ENCODE measurements at places on chromosomes 6 and 20.

DNA sequence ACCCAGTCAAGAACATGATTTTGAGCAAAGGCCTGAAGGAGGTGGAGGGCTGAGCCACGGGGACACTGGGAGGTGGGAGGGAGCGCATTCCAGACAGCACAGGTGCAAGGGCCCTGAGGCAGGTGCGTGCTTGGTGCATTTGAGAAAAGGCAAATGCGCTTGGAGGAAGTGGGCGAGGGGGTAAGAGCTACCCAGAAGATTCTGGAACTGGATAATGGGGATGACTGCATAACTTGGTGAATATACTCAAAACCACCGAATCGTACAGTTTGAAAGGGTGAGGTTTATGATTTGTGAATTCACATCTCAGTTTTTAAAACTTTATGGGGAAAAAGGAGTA lies 9.8 kb downstream of the PREX1 start:
- DNase-seq, result no peak
- H3K36me3 ChIP-seq, result no peaks in the 10 kb centered on the region
- H3K27ac ChIP-seq, result no peak overlapping the region
- H3K4me3 ChIP-seq, result no peak overlapping the region
- H3K4me1 ChIP-seq, result peaks cover 7% of the 10 kb centered on the region
- peaks cover 37% of the 10 kb centered on the region for H3K27me3 ChIP-seq

DNA sequence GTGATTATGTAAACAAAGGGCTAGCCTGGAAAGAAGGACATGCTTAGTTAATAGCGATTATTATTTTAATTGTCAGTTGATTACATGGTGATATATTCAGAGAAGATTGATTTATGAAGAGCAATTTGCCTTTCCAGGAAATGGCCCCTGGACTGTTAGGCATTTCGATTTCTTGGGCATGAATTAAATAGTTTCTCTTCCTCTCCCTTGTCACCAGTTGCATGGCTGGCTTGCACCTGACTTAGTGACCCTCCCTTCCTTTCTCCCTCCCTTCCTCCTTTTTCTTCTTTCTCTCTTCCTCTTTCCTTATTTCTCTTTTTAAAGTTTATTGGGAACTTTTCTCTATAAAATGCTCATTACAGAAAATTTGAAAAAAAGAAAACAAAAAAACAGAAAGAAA lies 235.4 kb downstream of the CDC5L start:
- peaks cover 14% of the 10 kb centered on the region for H3K27me3 ChIP-seq
- H3K4me3 ChIP-seq, result no peak overlapping the region
- DNase-seq, result no peak
- H3K4me1 ChIP-seq, result peaks cover 5% of the 10 kb centered on the region
- H3K36me3 ChIP-seq, result no peaks in the 10 kb centered on the region

- no peak overlapping the region for H3K4me3 ChIP-seq
- H3K27ac ChIP-seq, result peak overlapping the region; percentile 71
- H3K27me3 ChIP-seq, result no peaks in the 10 kb centered on the region
- no peaks in the 10 kb centered on the region for H3K36me3 ChIP-seq
These were observed 18.4 kb upstream of the IFNGR1 start for GRCh38 chr6:137237413-137238170.

DNA sequence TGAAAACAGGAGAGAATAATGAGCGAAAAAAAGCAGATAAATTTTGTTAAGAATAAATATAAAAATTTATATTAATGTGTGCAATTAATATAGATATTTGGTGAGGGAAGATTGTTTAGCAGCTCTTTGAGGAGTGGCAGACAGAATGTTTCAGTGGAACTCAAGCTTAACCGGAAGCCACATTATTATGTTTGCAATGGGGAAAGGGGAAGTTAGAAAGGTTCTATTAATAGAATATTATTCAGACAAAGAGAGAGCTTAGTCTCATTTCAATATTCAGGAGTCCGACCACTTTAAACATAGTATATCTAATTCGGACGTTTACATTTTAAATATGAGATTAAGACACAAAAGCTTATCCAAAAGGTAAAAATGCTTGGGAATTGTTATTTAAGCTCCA lies 81.6 kb upstream of the KHDRBS2 start:
- H3K27ac ChIP-seq, result no peak overlapping the region
- DNase-seq, result no peak
- H3K4me1 ChIP-seq, result no peaks in the 10 kb centered on the region
- H3K36me3 ChIP-seq, result no peaks in the 10 kb centered on the region

DNA sequence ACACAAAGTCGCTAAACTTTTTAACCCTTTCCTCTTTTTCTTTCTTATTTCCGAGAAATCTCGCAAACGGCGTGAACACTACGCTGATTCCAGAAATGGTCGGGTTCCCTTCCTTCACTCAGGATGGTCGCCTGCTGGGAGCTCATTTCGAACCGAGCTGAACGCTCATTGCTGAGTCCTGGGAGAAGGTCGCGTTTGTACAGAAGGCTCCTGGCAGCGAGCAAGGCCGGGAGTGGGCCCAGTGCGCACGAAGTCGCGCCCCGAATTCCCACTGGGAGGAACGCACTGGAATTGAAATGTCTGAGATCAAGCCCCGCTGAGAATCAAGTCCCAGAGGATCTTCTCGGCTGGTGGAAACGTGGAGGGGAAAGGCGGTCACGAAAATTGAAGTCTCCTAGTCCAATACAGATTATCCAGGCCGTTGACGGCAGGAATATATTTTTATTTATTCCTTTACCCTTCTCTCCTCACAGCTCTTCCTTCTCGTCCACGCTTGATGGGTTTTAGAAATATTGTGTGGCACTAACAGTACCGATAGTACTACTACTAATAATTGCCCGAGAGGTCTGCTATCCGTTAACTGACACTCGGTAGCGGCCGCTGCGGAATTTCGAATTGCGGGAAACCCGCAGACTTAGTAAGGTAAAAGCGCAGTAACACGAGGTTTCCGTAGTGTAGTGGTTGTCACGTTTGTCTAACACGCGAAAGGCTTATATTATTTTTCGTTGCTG lies 207.2 kb upstream of the ZNF184 start:
- H3K27ac ChIP-seq, result no peak overlapping the region
- H3K36me3 ChIP-seq, result no peaks in the 10 kb centered on the region
- H3K4me1 ChIP-seq, result peaks cover 3% of the 10 kb centered on the region
- H3K4me3 ChIP-seq, result peak overlapping the region; percentile 61

GRCh38 chr20:24052599-24053275 lies 64.2 kb upstream of the GGTLC1 start:
- H3K27ac ChIP-seq, result no peak overlapping the region
- DNase-seq, result no peak
- no peaks in the 10 kb centered on the region for H3K4me1 ChIP-seq

GRCh38 chr20:9068233-9068801 lies 570 bp upstream of the PLCB4 start:
- no peaks in the 10 kb centered on the region for H3K27me3 ChIP-seq
- DNase-seq, result peak; percentile 50
- peak overlapping the region; percentile 96 for H3K4me3 ChIP-seq
- peak overlapping the region; percentile 98 for H3K27ac ChIP-seq
- no peaks in the 10 kb centered on the region for H3K36me3 ChIP-seq

GRCh38 chr6:3263096-3263495 lies 4.3 kb downstream of the PSMG4 start:
- H3K4me1 ChIP-seq, result peaks cover 22% of the 10 kb centered on the region
- H3K27ac ChIP-seq, result no peak overlapping the region
- no peak overlapping the region for H3K4me3 ChIP-seq
- no peaks in the 10 kb centered on the region for H3K27me3 ChIP-seq
- H3K36me3 ChIP-seq, result peaks cover 37% of the 10 kb centered on the region

- peaks cover 61% of the 10 kb centered on the region for H3K36me3 ChIP-seq
- H3K4me1 ChIP-seq, result peaks cover 24% of the 10 kb centered on the region
- H3K27me3 ChIP-seq, result no peaks in the 10 kb centered on the region
- no peak overlapping the region for H3K4me3 ChIP-seq
- DNase-seq, result peak; percentile 58
- peak overlapping the region; percentile 92 for H3K27ac ChIP-seq
These were observed 54.2 kb downstream of the TRAM2 start for GRCh38 chr6:52522655-52523054.

DNA sequence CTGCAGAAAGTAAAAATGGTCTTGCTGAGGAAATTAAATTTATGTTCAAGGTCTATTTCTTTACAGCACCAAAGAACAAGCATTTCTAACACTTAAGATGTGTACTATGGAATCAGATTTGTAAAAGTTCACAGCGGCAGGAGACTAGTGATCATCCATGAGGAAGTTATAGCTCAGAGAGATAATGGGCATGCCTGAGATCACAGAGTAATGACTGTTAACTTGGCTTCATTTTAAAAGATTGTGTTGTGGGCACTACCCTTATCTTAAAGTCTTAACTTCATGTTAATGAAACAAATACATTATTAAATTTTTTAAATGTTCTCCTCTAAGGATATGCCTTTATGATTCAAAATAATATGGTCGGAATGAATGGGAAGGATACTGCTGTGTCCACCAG lies 168.6 kb downstream of the GMPR start:
- DNase-seq, result no peak
- no peak overlapping the region for H3K27ac ChIP-seq
- H3K4me1 ChIP-seq, result peaks cover 4% of the 10 kb centered on the region

DNA sequence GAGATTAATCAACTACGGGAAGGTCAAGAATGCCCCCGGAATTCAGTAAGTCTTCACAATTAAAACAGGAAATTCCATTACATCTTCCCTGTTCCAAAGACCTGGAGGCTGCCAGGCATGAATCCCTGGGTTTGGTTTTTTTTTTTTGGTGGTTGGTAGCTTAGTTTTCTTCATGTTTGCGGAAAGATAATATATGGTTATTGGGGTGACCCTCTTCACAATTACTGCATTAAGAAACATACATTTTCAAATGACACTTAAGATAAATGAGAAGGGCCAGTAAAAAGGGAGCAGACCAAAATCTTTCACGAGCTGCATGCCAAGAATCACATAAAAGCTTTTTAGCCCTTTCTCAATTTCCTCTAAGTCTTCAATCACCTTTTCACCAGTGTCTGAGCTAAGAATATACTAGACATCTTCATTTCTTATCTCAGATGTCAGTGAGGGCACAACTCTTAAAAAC lies 64.0 kb downstream of the KIF13A start:
- H3K36me3 ChIP-seq, result peaks cover 6% of the 10 kb centered on the region
- no peak overlapping the region for H3K4me3 ChIP-seq
- peaks cover 5% of the 10 kb centered on the region for H3K4me1 ChIP-seq

- peaks cover 71% of the 10 kb centered on the region for H3K27me3 ChIP-seq
- no peaks in the 10 kb centered on the region for H3K36me3 ChIP-seq
- no peak overlapping the region for H3K27ac ChIP-seq
- H3K4me3 ChIP-seq, result peak overlapping the region; percentile 48
- no peak for DNase-seq
These were observed 709 bp downstream of the PPP1R16B start for GRCh38 chr20:38805958-38806854.

- no peaks in the 10 kb centered on the region for H3K4me1 ChIP-seq
- H3K27me3 ChIP-seq, result no peaks in the 10 kb centered on the region
- DNase-seq, result peak; percentile 16
- no peaks in the 10 kb centered on the region for H3K36me3 ChIP-seq
These were observed 163.4 kb downstream of the FARS2 start for GRCh38 chr6:5424726-5425125.

GRCh38 chr6:125574604-125575003 lies 174.8 kb upstream of the HEY2 start:
- DNase-seq, result no peak
- no peak overlapping the region for H3K4me3 ChIP-seq
- H3K36me3 ChIP-seq, result no peaks in the 10 kb centered on the region
- peaks cover 5% of the 10 kb centered on the region for H3K27me3 ChIP-seq
- no peak overlapping the region for H3K27ac ChIP-seq

GRCh38 chr6:168026925-168027324 lies 29.5 kb downstream of the KIF25 start:
- H3K36me3 ChIP-seq, result no peaks in the 10 kb centered on the region
- H3K27ac ChIP-seq, result no peak overlapping the region
- no peak overlapping the region for H3K4me3 ChIP-seq
- DNase-seq, result no peak

DNA sequence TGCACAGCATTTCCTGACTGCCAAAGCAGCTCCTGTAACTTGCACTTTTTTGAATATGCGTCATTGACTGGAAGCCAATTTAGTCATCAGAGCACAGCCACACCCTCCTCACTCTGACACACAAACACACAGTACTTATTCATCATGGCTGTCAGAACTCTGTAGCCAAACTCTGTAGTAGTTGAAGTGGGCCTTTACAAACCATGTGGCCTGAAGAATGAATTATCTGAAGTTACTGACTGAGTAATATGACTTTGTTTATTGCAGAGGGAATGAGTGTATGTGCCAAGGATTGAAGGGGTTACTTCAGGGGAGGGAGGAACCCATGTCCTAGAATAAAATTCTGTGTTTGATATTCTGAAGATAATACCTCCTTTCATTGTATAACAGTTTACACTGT lies 102.7 kb downstream of the FIG4 start:
- no peaks in the 10 kb centered on the region for H3K27me3 ChIP-seq
- peak; percentile 96 for DNase-seq
- H3K36me3 ChIP-seq, result peaks cover 3% of the 10 kb centered on the region
- H3K27ac ChIP-seq, result no peak overlapping the region
- H3K4me1 ChIP-seq, result peaks cover 5% of the 10 kb centered on the region
- H3K4me3 ChIP-seq, result no peak overlapping the region

DNA sequence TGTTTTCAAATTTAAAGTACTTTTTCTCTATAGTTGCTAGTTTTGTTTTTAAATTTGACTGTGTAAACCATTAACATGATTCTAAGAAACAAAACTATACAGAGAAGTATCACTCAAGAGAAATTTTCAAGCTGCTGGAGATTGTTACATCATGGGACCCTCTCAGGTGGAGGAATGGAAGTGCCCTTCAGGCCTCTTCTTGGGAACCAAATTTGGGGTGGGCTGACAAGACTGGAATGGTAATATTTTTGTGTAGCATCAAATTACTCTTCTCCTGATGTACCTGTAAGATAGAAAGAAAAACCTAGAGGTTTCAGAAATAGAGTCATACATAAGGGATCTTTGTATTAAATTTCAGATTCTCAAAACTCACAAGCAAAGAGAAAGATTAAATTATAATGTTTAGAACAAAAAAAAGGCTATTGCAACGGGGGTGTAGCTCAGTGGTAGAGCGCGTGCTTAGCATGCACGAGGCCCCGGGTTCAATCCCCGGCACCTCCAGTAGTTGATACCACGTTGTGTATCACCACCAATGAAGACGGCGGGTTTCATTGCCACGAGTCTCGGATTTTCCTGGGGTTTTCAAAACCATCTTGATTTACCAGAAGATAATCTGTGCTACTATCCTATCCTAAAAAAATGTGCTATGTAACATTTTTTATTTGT lies 193.7 kb downstream of the GPX5 start:
- no peak overlapping the region for H3K4me3 ChIP-seq
- no peaks in the 10 kb centered on the region for H3K36me3 ChIP-seq
- H3K27me3 ChIP-seq, result peaks cover 4% of the 10 kb centered on the region
- DNase-seq, result no peak
- no peaks in the 10 kb centered on the region for H3K4me1 ChIP-seq
- no peak overlapping the region for H3K27ac ChIP-seq

GRCh38 chr6:166418691-166419143 lies 36.0 kb upstream of the MPC1 start:
- H3K27me3 ChIP-seq, result no peaks in the 10 kb centered on the region
- no peak overlapping the region for H3K27ac ChIP-seq
- peaks cover 30% of the 10 kb centered on the region for H3K36me3 ChIP-seq
- H3K4me3 ChIP-seq, result no peak overlapping the region
- DNase-seq, result no peak

- no peak overlapping the region for H3K4me3 ChIP-seq
- no peaks in the 10 kb centered on the region for H3K4me1 ChIP-seq
- no peak overlapping the region for H3K27ac ChIP-seq
- H3K27me3 ChIP-seq, result no peaks in the 10 kb centered on the region
- no peak for DNase-seq
These were observed 310.2 kb upstream of the CNR1 start for GRCh38 chr6:88476388-88476787.

Measured in mesenchymal stem cell (in vitro differentiated cells and primary cell).